Stimulated activated CD8-positive, alpha-beta memory T cell treated with anti-CD3 and anti-CD28 coated beads, Interleukin-4, amount 100 ng/mL, for 48 hours (primary cell): ENCODE measurements at places on chromosomes 4 and X.

DNA sequence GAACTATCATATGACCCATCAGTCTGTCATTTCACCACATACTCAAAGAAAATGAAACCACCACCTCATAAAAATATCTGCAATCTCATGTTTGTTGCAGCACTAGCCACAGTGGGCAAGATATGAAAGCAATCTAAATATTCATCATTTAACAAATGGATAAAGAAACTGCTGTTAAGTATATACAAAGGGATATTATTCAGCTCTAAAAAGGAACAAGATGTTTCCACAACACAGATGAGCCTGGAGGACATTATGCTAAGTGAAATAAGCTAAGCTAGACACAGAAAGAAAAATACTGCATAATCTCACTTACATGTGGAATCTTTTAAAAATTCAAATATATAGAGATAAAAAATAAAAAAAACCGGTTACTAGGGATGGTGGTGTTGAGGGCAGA is 108.2 kb upstream of the BRWD3 start:
- no peak for DNase-seq

DNA sequence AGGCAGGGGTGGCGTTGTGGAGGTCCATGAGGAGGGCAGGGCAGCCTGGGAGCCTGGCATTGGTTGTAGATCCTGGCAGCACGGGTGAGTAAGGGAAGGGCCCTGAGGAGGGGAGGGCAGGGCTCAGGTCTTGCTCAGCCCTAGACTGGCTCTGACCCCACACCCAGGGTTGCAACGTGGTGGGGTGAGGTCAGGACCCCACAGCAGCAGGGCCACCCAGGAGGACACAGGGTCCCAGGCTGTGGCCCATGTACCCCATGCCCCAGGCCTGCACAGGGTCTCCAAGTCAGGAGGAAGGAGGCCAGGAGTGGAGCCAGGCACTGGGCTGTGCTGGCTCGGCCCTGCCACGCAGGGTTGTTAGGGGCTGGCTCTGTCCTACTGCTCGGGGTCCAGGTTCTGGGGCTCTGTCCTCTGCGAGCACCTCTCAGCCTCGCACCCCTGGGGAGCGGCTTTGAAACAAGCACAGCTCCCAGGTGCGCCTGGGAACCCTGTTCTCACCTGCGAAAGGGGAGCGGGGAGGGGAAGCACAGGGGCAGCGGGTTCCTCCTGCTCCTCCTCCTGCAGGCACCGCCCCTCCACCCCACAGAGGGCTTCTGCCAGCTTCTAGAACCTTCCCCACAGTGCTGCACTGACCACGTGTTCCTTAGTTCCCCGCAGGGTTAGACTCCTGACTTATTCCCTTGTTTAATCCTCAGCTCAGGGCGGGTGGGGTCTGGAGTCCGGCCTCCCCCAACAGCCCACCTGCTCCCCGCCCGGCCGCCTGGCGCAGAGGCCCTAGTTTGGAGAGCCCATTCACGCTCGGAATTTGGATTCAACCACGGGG is 20.4 kb downstream of the MSANTD1 start:
- peak; percentile 18 for DNase-seq

GRCh38 chr4:82136161-82136801 is 237.5 kb downstream of the HNRNPD start:
- no peak for DNase-seq

DNA sequence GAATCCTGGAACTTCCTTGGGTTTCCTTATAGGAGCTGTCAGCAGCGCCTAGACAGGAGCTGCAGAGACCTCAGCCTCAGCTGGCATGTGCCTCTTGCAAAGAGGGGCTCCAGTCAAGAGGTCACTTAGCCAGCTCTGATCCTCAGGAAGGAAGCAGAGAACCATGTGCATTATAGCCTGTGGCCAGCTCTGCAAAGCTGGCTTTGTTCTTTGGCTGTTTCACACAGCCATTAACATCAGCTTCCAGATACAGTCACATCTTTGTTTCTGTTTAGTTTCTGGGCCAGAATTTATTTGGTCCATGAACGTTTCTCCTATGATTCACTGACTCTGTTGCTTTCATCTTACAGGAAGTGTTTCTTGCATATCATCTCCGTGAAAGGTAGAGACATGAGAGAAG is 92.4 kb downstream of the CC2D2A start:
- no peak for DNase-seq

GRCh38 chr4:74112399-74113105 is 13.6 kb upstream of the CXCL2 start:
- DNase-seq, result no peak

GRCh38 chr4:83266689-83267088 is 17.9 kb downstream of the COQ2 start:
- no peak for DNase-seq

DNA sequence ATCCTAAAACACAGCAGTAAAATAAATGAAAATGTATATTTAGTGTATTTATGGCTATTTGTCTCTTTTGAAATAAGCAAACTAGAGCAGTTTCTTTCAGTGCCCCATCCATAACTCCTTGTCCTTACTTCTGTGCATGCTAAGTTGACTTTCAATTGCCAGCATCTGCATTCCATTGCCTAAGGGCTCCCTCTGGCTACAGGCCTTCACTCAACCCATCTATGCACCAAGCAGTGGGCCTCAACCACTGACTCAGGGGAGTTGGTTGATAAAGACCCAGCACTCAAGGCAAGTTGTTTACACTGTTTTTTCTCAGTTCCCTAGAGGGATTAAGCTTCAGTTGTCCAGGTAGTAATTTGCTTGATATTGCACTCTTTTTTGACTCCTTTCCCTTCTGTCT is 265.7 kb downstream of the IQCM start:
- no peak for DNase-seq

GRCh38 chrX:7059214-7059838 is 88.2 kb upstream of the STS start:
- no peak for DNase-seq

GRCh38 chr4:93771640-93772411 is 56.7 kb upstream of the ATOH1 start:
- no peak for DNase-seq
